ENCODE measurements at places on chromosomes 3 and 15.

DNA sequence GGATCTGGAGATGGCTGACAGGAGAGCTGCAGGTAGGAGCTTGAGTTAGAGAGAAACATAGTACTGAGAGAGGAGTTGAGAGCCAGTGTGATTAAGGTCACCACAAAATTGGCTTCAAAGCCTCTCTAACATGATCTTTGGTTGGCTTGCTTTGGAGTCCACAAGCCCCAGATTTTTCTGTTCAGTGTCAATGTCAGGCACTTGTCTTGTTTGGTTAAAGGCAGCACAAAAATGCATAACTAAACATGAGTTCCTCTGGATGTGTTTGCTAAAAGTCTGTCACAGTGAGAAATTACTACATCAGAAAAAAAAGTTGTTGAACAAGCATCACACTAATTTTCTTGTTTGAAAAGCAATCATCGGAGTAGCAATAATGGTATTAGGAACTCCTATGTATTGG lies 440.5 kb downstream of the NTRK3 start:
- DNase-seq = no peak

DNA sequence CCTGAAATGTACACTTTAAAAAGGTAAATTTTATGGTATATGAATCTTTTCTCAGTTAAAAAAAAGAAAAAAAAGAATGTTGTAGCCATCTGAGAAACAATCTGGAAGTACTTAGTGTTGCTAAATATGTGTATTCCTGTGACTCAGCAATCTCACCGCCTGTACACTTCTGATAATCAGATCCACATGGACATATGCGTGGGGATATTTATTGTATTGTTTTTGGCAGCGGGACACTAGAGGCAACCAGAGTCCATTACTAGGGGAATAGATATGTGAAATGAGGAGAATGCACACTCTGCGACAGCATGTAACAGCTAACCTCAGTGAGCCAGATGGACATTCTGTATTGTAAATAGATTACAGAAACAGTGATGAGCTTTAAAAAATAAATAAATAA lies 65.4 kb downstream of the AQP9 start:
- DNase-seq = peak; percentile 79

- DNase-seq = no peak
Observed at GRCh38 chr15:40251486-40252140, 12.8 kb downstream of the PAK6 start.

GRCh38 chr15:82674873-82675272 lies 27.7 kb upstream of the CPEB1 start:
- DNase-seq = no peak

GRCh38 chr3:71247221-71247957 lies 336.1 kb downstream of the FOXP1 start:
- DNase-seq = peak; percentile 16
